ENCODE measurements at places on chromosomes 11 and 22. TPM values are rescaled to one million over a fixed set of nuclear protein-coding genes. Genes with fewer than 3 reads are reported as not detected.

DNA sequence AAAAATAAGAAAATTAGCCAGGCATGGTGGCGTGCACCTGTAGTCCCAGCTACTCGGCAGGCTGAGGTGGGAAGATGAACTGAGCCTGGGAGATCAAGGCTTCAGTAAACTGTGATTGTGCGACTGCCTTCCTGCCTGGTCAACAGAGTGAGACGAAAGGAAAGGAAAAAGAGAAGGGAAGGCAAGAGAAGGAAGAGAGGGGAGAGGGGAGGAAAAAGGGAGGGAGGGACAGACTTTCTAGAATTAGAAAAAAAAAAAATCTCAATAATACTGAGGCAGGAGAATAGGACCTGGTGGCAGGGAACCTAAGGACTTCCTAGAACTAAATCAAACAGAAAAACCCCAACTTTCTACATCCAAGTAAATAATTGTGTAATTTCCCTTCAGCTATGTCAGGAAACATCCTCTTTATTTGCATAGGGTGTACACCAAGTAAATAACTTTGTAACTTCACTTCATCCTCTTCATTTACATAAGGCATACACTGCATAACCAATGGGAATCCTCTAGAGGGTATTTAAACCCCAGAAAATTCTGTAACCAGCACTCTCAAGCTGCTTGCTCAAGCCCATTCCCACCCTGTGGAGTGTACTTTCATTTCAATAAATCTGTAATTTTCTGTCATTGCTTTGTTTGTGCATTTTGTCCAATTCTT is 8.7 kb downstream of the SBF2 start:
- H3K36me3 ChIP-seq, result peaks cover 3% of the 10 kb centered on the region
- peaks cover 4% of the 10 kb centered on the region for H3K4me1 ChIP-seq
- no peak for DNase-seq

Gene KCNQ1OT1
- total RNA-seq, result 1.2 TPM

DNA sequence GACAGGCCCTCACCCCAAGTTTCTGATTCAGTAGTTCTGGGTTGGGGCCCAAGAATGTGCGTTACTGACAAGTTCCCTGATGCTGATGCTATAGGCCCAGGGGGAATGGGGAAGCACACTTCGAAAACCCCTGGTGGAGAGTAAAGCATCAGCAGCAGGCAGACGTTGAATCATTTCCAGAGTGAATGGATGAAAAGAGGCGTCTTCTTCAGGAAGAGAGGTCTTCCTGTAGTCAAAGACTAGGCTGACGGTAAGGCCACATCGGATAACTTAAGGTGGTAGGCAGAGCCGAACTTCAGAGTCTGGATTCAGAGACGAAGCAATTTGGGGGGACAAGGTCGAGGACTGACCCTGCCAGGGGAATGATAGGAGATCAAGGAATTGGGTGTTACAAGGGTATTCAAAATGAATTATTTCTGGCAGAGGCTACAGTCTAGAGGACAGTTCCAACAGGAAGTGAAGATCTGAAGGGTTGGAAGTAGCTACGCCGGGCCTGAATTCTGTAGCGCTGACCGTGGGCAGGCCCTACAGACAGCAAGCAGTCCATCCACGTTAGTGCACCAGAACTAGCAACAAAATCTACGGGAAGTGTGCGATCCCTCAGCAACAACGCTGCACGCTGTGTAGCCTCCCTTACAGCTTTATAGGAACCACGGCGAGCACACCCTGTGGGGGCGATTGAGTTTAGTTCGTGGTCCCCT is 862 bp upstream of the CENATAC start:
- H3K27me3 ChIP-seq, result no peaks in the 10 kb centered on the region
- no peak overlapping the region for H3K27ac ChIP-seq
- peak overlapping the region; percentile 99 for H3K4me3 ChIP-seq
- peak; percentile 40 for DNase-seq
- H3K36me3 ChIP-seq, result peaks cover 34% of the 10 kb centered on the region

Gene CAVIN3
- 60.0 TPM for total RNA-seq

Gene NAALAD2
- 1.8 TPM for total RNA-seq

DNA sequence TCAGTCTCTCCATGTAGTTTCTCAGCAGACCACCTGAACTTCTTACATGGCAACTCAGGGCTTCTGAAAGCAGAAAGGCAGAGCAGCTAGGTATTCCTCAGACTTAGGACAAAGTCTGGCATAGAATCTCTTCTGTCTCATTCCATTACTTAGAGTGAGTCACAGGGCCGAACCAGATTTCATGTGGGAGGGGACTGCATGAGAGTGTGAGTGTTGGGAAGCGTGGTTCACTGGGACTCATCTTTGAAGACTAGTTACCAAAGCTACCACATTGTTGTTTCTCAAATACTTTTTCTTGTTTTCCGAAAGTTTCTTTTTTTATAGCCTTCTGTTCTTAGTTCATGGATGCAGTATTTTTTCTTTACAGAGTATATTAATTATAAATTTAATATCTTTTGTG is 36.1 kb upstream of the SCN3B start:
- no peak for DNase-seq
- no peak overlapping the region for H3K4me3 ChIP-seq
- no peaks in the 10 kb centered on the region for H3K4me1 ChIP-seq
- H3K27ac ChIP-seq, result no peak overlapping the region
- no peaks in the 10 kb centered on the region for H3K36me3 ChIP-seq

- H3K27ac ChIP-seq, result no peak overlapping the region
- no peaks in the 10 kb centered on the region for H3K27me3 ChIP-seq
- no peaks in the 10 kb centered on the region for H3K36me3 ChIP-seq
These were observed 170.4 kb downstream of the ETS1 start for GRCh38 chr11:128416976-128417375.

DNA sequence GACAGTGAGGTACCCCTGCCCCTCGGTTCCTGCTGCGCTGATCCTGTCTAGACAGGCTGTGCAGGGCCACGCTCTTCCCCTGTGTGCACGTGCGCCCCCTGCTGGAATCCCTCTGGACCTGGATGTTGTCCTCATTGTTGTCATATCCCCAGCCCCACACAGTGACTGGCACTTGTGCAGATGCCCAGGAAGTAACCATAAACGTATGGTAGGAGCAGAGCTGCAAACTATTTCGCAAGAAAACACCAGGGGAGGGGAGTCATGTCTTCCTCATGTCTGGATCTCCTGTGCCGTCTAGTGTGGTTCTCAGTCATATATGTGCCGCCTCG is 114.7 kb downstream of the CRYBB2 start:
- no peaks in the 10 kb centered on the region for H3K36me3 ChIP-seq
- no peaks in the 10 kb centered on the region for H3K4me1 ChIP-seq
- no peak overlapping the region for H3K27ac ChIP-seq
- H3K4me3 ChIP-seq, result no peak overlapping the region
